ENCODE measurements at places on chromosomes 1 and 21.

GRCh38 chr1:212514056-212514614, 81.4 kb downstream of the NENF start:
- DNase-seq, result no peak

DNA sequence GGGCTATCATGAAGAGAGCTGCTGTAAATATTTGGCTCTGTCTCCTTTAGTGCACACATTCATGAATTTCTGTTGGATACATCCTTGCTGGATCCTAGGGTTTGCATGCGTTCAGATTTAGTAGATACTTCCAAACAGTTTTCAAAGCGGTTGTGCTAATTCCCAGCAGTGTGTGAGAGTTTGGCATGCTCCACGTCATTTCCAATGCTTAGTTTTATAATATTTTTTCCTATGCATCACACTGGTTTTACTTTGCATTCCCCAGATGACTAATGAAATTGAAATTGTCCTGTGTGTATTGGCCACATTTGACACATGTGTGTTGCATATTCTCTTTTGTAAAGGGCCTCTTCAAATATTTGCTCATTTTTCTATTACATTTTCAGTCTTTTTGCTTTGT, 18.5 kb upstream of the AADACL3 start:
- DNase-seq, result peak; percentile 75

- no peak for DNase-seq
These were observed 104.0 kb downstream of the PPP1R12B start for GRCh38 chr1:202452508-202452907.

- no peak for DNase-seq
These were observed 10.0 kb downstream of the MYBPHL start for GRCh38 chr1:109296782-109297181.

GRCh38 chr1:63693944-63694571, 79.8 kb upstream of the ROR1 start:
- DNase-seq, result no peak

DNA sequence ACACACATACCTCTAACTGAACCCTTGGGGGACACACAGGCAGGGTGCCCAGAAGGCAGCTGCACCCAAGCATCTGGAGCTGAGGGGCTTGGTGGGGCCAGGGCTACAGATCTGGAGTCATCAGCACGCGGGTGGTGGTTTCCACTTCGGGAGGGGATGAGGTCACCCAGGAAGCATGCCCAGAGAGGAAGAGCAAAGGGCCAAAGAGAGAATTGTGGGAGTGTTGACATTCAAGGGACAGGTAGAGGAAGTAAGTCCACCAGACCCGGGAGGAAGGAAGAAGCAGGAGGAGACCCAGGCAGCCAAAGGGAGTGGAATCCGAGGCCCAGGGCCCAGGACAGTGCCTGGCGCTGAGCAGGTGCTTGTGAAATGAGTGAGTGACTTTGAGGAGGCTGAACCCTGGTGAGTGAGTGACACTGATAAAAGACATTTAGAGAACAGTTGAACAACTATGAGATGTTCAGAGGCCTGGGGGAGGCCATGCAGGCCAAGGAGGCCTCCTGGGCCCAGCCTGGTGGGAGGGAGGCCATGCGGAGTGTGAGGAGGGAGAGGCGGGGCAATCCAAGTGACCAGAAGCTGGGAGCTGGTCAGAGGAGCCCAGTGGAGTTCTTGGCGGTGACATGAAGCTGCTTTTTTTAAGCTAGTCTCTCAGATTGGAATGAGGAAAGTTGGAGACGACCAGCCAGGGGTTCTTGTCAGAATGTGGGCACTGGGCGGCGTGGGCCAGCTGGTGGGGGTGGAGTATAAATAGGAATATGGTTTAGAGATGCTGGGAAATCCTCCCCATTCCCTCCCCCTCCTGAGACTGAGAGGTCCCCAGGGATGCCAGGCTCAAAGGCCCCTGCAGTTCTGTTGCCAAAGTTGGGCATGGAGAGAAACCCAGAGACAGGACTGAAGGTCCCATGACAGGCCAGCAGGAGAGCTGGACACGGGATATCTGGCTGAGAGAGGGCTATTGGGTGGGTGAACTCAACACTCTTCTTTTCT, 7.9 kb downstream of the CDK18 start:
- DNase-seq, result no peak

DNA sequence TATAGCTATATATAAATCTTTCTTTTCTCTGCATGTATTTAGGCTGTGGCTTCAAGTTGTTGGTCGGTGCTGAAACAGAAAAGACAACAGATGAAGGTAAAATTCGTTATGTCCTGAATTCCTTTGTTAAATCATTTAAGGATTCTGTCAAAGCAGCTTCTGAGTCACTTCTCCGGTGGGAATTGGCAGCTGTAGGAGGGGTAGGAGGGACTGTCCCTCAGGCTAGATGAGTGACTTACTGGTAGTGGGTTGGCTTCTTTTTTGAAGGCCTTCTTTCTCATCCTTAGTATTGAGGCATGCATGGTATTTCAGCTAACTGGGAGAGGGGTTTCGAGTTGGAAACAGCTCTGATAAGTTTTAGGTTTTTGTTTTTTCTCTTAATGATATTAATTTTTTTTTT, 22.1 kb upstream of the NEXN start:
- DNase-seq, result no peak

GRCh38 chr1:117843791-117844190, 85.6 kb downstream of the GDAP2 start:
- no peak for DNase-seq

- DNase-seq, result no peak
These were observed 667 bp upstream of the NID1 start for GRCh38 chr1:236065509-236066005.

DNA sequence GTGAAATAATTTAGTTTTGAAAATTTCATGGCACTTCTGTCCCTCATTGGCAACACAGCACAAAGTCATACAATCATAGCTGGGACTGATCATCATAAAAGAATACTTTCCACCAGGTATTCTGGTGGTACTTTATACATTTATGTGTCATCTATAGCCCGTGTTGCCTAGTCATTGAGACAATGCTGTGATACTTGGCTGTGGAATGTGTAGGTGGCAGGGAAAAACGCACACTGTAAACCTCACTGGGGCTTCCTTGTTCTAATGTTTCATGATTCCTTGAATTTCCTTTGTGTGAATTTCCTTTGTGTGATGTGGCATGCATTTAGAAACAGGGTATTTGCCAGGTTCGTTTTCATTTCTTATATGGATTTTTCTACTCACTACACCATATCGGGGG, 118.3 kb downstream of the FMN2 start:
- DNase-seq, result no peak

DNA sequence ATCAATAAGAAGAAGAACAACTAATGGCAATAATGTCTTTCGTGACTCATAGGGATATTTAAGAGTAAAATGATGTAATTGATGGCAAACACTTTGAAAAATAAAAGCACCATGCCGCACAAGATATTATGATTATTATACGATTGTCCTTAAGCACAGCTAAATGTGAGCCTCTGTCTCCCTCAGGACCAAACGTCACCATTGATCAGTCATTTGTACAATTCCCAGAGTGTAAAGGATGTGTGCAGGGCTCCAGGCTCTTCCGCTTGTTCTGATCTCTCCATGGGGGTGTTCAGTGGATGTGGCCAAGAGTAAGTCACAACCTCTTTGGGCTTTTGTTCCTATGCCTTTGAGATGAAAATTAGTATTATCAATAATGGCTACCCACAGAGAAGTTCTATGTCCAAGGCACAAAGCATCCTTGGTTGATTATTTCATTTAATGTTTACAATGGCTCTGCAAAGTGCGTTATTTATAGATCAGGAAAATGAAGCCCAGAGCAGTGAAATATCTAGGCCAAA, 17.7 kb upstream of the C1orf87 start:
- no peak for DNase-seq

GRCh38 chr1:56964349-56965017, 1.3 kb downstream of the C8B start:
- DNase-seq, result no peak

DNA sequence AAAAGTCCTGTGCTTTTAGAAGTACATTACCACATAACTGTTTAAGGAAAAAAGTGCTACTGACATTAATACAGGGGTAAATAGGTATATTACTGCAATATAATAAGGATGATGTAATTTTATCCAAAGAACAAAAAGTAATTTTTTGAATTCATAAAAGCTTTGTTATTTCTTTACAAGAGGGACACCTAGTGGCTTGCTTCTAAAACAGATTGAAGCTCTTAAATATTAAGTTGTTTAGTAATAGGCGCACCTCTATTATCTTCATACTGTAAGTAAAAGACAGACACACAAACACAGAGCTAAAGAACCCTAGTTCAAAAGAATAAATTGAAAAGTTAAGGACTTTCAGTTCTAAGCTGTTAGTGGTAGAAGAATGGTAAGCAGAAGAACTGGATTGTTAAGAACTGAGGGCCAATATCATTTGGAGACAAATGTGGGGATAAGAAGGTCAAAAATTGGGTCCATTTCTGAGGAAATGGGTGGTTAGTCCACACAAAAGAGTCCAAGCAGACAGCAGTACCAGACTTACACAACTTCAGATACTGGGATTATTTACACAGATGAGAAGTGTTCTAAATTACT, 15.4 kb downstream of the ZNHIT6 start:
- DNase-seq, result peak; percentile 32

- DNase-seq, result no peak
These were observed 14.4 kb downstream of the ABCG1 start for GRCh38 chr21:42233067-42233961.

DNA sequence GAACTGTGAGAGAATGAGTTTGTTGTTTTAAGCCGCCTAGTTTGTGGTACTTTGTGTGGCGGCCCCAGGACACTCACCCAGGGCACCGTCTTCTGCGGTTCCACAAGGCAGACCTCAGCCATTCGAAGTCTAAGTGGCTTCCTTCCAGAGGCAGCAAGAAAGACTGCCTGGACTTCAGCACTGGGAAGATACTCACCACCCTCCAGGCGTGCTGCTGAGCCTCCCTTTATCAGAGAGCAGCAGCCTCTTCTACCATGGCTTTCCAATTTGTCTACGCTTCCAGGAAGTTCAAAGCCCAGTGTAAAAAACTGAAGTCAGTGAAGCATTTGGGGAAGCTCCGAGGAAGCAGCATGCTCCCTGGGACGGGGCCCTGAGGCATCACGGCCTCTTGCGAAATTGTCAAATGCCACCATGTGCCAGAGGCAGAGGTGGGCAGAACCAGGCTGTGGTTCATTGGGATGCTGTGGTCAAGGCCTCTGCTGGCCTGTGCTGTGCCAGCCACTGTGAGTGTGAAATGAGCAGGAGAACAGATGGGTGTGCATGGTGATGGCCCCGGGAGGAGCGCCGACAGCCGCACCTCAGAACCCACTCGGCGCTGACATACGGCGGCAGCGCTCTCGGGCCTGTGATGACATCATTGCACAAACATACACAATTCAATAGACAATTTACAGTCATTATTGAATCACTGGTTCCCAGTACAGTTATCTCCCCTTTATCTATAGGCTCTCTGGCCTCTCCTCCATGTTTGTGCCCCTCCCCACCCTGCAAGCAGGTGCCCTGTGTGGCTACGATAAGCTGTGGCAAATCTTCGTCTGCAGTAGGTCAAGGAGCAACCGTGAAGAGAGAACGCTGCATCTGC, 110.4 kb downstream of the PDE9A start:
- DNase-seq, result no peak

Data from HS-5 (cell line).